ENCODE measurements at places on chromosomes 1 and 21. TPM values are rescaled to one million over a fixed set of nuclear protein-coding genes. Genes with fewer than 3 reads are reported as not detected.

GPR52 gene
- total RNA-seq, result 1.6 TPM

ARMH1 gene
- total RNA-seq, result 64.0 TPM

SH2D5 gene
- not detected for total RNA-seq

HSD3B2 gene
- not detected for total RNA-seq

FAM151A gene
- not detected for total RNA-seq

DNAJC16 gene
- total RNA-seq, result 29.6 TPM

HHIPL2 gene
- 0.26 TPM for total RNA-seq

GRCh38 chr1:40379785-40380452 is 6.4 kb downstream of the SMAP2 start:
- H3K36me3 ChIP-seq, result no peaks in the 10 kb centered on the region
- H3K27ac ChIP-seq, result peak overlapping the region; percentile 99
- peaks cover 99% of the 10 kb centered on the region for H3K4me1 ChIP-seq
- H3K4me3 ChIP-seq, result no peak overlapping the region
- H3K27me3 ChIP-seq, result no peaks in the 10 kb centered on the region
- DNase-seq, result no peak

DNA sequence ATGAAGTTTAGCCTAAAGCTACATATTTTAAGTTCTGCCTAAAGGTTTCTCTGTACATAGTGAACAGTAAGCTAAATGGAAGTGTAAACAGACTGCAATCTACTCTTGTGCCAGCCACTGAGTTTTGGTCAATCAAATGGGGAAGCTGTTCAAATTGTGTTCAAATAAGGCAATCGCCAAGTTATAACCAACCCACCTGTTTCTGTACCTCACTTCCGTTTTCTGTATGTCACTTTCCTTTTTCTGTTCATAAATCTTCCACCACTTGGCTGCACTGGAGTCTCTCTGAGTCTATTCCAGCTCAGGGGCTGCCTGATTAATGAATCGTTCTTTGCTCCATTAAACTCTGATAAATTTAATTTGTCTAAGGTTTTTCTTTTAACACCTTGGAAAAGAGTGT is 10.8 kb upstream of the THEM4 start:
- H3K36me3 ChIP-seq, result no peaks in the 10 kb centered on the region
- no peak for DNase-seq
- no peak overlapping the region for H3K4me3 ChIP-seq
- H3K4me1 ChIP-seq, result peaks cover 8% of the 10 kb centered on the region
- H3K27me3 ChIP-seq, result no peaks in the 10 kb centered on the region
- H3K27ac ChIP-seq, result no peak overlapping the region

GRCh38 chr1:117093091-117093534 is 28.4 kb downstream of the TRIM45 start:
- H3K4me3 ChIP-seq, result no peak overlapping the region
- no peak overlapping the region for H3K27ac ChIP-seq
- H3K36me3 ChIP-seq, result peaks cover 22% of the 10 kb centered on the region
- peaks cover 7% of the 10 kb centered on the region for H3K4me1 ChIP-seq
- no peak for DNase-seq

DNA sequence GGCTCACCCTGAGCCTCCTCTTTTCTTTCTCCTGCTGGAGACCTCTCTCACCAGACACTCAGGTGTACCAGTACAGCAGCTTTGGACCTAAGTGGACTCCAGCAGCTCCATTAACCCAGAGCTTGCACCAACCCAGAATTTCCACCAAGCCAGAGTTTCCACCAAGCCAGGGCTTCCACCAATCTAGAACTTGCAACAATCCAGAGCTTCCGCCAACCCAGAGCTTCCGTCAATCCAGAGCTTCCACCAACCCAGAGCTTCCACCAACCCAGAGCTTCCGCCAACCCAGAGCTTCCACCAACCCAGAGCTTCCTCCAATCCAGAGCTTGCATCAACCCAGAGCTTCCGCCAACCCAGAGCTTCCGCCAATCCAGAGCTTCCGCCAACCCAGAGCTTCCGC is 23.2 kb downstream of the CRYAA start:
- H3K27me3 ChIP-seq, result no peaks in the 10 kb centered on the region
- H3K36me3 ChIP-seq, result no peaks in the 10 kb centered on the region
- no peak overlapping the region for H3K4me3 ChIP-seq

- H3K4me1 ChIP-seq, result no peaks in the 10 kb centered on the region
- H3K36me3 ChIP-seq, result peaks cover 14% of the 10 kb centered on the region
- H3K4me3 ChIP-seq, result no peak overlapping the region
Observed at GRCh38 chr1:10056599-10056987, 23.8 kb downstream of the UBE4B start.

DNA sequence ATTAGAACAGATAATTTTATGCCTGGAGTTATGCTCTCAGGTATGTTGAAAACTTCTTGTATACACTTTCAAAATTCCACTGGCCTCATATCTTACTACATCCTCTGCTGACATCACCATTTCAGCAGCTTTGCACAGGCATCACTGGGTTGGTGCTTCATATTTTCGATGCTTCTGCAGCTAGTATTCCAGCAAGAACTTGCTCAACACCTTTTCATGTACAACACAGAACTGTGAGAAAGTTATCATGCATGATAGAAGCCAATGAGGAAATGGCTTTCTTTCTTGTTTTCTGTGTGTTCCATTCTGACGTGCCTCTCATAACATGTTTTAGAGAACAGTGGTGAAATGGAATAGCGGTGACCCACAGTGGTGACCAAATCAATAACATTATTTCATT is 5.1 kb upstream of the GBP5 start:
- no peak for DNase-seq
- no peaks in the 10 kb centered on the region for H3K27me3 ChIP-seq
- peaks cover 84% of the 10 kb centered on the region for H3K4me1 ChIP-seq
- no peaks in the 10 kb centered on the region for H3K36me3 ChIP-seq
- peak overlapping the region; percentile 75 for H3K27ac ChIP-seq
- no peak overlapping the region for H3K4me3 ChIP-seq

GRCh38 chr1:219659684-219660083 is 46.8 kb upstream of the ZC3H11B start:
- no peak overlapping the region for H3K27ac ChIP-seq
- no peaks in the 10 kb centered on the region for H3K4me1 ChIP-seq
- no peak for DNase-seq
- H3K36me3 ChIP-seq, result no peaks in the 10 kb centered on the region
- peaks cover 4% of the 10 kb centered on the region for H3K27me3 ChIP-seq
- no peak overlapping the region for H3K4me3 ChIP-seq

GRCh38 chr1:184197831-184198230 is 146.3 kb downstream of the TSEN15 start:
- H3K27ac ChIP-seq, result no peak overlapping the region
- H3K4me3 ChIP-seq, result no peak overlapping the region
- no peak for DNase-seq
- H3K4me1 ChIP-seq, result no peaks in the 10 kb centered on the region
- no peaks in the 10 kb centered on the region for H3K36me3 ChIP-seq
- H3K27me3 ChIP-seq, result no peaks in the 10 kb centered on the region

GRCh38 chr1:206117151-206117948 is at the start of gene AVPR1B:
Gene AVPR1B, minus strand, starts transcription at chr1:206117388. Its CDS starts 498 bp downstream, at chr1:206116890.
- no peaks in the 10 kb centered on the region for H3K36me3 ChIP-seq
- DNase-seq, result no peak
- no peak within 1 kb of the TSS for H3K27ac ChIP-seq
- no peaks in the 10 kb centered on the region for H3K4me1 ChIP-seq
- H3K27me3 ChIP-seq, result peaks cover 4% of the 10 kb centered on the region
- H3K4me3 ChIP-seq, result no peak within 1 kb of the TSS

GRCh38 chr1:231093156-231093922 is 53.3 kb upstream of the FAM89A start:
- no peaks in the 10 kb centered on the region for H3K27me3 ChIP-seq
- H3K27ac ChIP-seq, result no peak overlapping the region

DNA sequence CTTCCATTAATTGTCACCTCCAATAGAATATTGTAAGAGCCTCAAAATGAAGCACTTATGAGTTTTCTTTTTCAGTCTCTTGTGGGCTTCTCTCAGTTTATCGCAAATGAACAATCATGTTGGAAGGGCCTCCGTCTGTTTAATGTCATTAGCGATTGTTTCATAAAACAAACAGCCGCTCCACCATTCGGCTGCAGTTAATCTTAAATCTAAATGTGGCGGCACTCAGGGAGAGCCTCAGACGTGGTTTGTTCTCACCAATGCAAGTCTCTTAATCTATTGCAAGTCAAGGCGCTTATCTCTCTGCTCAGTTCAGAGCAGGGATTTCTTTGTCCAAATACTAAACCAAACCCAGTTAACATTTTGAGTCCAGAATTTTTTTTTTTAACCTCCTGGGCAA is 34.9 kb upstream of the ESRRG start:
- H3K27me3 ChIP-seq, result no peaks in the 10 kb centered on the region
- no peaks in the 10 kb centered on the region for H3K36me3 ChIP-seq
- no peak overlapping the region for H3K27ac ChIP-seq
- H3K4me3 ChIP-seq, result no peak overlapping the region

DNA sequence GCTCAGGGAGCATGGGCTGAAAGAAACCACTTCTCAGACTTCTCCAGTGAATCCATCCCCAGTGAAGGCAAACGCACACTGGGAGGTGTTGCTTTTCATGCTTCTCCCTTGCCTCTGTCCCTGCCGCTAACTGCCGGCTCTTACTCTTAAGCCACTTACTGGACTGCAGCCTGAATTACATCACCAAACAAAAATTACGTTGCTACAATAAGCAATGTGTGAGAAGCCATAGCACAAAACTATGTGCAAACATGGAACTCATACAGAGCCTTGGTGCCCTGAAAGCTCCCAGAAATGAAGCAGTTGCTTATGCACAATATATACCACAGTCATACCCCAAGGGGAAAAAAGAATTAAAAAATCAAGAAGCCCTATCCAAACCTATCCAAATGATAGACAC is 375.2 kb downstream of the KCNH1 start:
- H3K27me3 ChIP-seq, result no peaks in the 10 kb centered on the region
- DNase-seq, result no peak
- H3K4me3 ChIP-seq, result no peak overlapping the region
- H3K27ac ChIP-seq, result no peak overlapping the region

DNA sequence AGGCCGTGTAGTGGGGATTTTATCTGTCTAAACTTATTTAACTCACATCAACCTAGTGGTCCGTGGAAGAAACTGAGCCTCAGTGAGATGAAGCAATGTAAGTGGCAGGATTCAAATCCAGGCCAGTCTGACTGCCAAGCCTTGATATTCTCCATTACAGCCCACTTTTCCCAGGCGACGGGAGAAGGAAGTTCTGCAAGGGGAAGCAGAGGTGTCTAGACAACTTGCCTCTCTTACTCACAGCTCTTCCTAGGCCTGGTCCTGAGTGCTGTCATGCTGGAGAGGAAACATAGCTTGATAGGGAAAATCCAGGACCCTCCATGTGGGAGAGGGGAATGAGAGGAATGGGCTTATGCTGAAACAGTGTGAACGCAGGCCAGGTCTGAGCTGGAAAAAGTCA is 9.1 kb downstream of the CTSE start:
- H3K36me3 ChIP-seq, result no peaks in the 10 kb centered on the region
- H3K27me3 ChIP-seq, result no peaks in the 10 kb centered on the region
- H3K4me3 ChIP-seq, result no peak overlapping the region
- peaks cover 8% of the 10 kb centered on the region for H3K4me1 ChIP-seq

GRCh38 chr21:42209801-42210479 is 9.0 kb upstream of the ABCG1 start:
- no peaks in the 10 kb centered on the region for H3K27me3 ChIP-seq
- no peak overlapping the region for H3K4me3 ChIP-seq
- H3K27ac ChIP-seq, result no peak overlapping the region
- H3K4me1 ChIP-seq, result no peaks in the 10 kb centered on the region
- no peak for DNase-seq
- H3K36me3 ChIP-seq, result no peaks in the 10 kb centered on the region

GRCh38 chr1:8472668-8473067 is 154.8 kb downstream of the SLC45A1 start:
- H3K36me3 ChIP-seq, result no peaks in the 10 kb centered on the region
- H3K27ac ChIP-seq, result no peak overlapping the region
- H3K27me3 ChIP-seq, result no peaks in the 10 kb centered on the region
- DNase-seq, result peak; percentile 44
- no peak overlapping the region for H3K4me3 ChIP-seq
